ENCODE measurements at places on chromosomes 11 and 22. TPM values are rescaled to one million over a fixed set of nuclear protein-coding genes. Genes with fewer than 3 reads are reported as not detected.

DNA sequence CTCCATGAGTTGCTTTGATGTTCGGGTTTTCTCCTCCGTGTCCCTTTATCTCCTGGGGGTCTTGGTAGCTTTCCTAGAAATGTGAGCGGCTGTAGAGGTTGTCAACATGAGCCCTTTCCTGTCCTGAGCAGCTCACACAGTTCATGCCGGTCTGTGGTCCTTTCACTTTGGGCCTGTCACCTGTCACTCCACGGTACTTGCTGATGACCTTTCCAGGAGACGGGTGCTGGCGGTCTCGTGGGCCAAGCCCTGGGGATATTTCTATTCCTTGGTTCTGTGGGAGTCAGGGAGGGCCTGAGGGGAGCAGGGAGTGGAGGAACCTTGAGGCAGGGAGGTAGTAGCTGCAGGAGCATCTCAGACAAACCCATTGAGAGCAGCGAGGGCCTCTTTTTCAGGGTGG, 20.9 kb upstream of the FGF4 start:
- H3K27me3 ChIP-seq, result no peaks in the 10 kb centered on the region
- H3K27ac ChIP-seq, result no peak overlapping the region
- no peak overlapping the region for H3K4me3 ChIP-seq
- no peaks in the 10 kb centered on the region for H3K4me1 ChIP-seq

DNA sequence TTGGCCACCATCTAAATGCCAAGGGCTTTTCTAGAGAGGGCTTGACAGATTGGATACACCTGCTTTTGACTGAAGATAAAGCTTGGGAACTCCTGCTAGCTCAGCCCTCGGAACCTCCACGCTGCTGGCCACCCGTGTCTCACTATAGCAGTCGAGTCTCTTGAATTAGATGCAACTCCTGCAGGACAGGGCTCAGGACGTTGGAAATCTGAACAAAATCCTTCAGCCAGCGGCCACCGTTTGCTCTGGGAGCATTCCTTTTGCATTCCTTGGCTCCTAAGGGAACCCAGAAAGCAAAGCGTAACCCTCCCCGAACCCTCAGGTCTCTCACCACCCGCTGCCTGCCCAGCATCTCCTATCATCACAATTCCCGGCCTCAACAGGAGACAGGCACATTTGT, 77.8 kb downstream of the GRIK4 start:
- H3K36me3 ChIP-seq, result no peaks in the 10 kb centered on the region
- no peak overlapping the region for H3K4me3 ChIP-seq
- no peaks in the 10 kb centered on the region for H3K27me3 ChIP-seq
- H3K4me1 ChIP-seq, result no peaks in the 10 kb centered on the region
- no peak overlapping the region for H3K27ac ChIP-seq

GRCh38 chr11:83456075-83456474, 169.9 kb upstream of the CCDC90B start:
- H3K4me3 ChIP-seq, result no peak overlapping the region
- H3K4me1 ChIP-seq, result peaks cover 9% of the 10 kb centered on the region
- no peak for DNase-seq
- no peak overlapping the region for H3K27ac ChIP-seq

GRCh38 chr11:11372461-11372860, 19.4 kb upstream of the CSNK2A3 start:
- H3K4me1 ChIP-seq, result peaks cover 12% of the 10 kb centered on the region
- DNase-seq, result no peak
- H3K4me3 ChIP-seq, result no peak overlapping the region
- H3K36me3 ChIP-seq, result no peaks in the 10 kb centered on the region
- H3K27me3 ChIP-seq, result no peaks in the 10 kb centered on the region

OR51E2 gene
- polyA plus RNA-seq, result not detected

All from SK-N-SH (cell line).